ENCODE measurements at places on chromosomes 5 and 9.

- DNase-seq = no peak
Observed at GRCh38 chr9:87063871-87064270, 116.6 kb upstream of the GAS1 start.

- no peak for DNase-seq
Observed at GRCh38 chr9:96554326-96554725, 65.3 kb downstream of the CDC14B start.

DNA sequence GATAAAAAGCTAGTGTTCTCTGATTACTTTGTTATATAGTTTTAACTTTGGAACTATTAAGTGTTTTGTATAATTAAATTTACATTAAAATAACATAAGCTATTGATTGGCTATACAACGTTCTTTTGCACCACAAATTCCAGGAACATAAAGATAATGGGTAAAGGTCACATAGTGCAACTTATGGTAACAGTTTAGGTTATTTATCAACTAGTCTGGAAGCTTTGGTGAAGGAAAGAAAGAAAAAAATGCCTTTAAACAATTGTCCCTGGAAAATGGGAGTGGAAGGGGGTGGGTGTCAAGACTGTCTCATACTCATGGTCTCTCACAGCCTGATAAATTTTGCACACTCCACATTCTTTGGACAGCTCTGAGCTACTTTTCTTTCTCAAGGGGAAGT is 17.1 kb upstream of the SPARC start:
- DNase-seq = no peak

GRCh38 chr9:21958833-21959232 is 35.4 kb downstream of the CDKN2A start:
- DNase-seq = no peak

- no peak for DNase-seq
Observed at GRCh38 chr9:88831713-88832407, 159.4 kb upstream of the S1PR3 start.

DNA sequence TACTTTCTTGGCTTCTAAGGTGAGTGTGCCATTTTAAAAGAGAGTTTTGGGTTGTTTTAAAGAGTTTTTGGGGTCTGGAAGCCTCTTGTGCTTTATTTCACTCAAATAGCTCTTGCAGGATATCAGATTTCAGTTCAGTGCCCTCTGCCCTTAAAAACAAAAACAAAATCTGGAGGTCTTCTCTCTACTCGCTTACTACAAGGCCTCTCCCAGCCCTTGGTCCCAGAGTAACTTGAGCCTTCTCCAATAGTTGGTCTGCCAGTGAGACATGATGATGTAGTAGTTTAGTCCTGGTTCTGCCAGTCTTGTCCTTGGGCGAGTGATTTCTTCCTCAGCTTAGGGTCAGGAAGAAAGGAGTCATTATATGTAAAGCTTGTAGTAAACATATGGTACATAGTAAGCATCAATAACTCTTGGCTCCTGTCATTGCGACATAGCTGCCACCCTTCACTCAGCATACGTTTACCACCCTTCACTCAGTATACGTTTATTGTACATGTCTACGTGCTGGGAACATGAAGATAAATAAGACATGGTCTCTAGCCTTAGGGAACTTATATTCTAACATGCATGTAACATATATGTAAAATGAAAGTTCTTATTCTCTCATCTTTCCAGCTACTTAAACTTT is 147.6 kb downstream of the MAN2A1 start:
- DNase-seq = no peak

- DNase-seq = no peak
Observed at GRCh38 chr5:72290356-72291133, 29.5 kb downstream of the MRPS27 start.

DNA sequence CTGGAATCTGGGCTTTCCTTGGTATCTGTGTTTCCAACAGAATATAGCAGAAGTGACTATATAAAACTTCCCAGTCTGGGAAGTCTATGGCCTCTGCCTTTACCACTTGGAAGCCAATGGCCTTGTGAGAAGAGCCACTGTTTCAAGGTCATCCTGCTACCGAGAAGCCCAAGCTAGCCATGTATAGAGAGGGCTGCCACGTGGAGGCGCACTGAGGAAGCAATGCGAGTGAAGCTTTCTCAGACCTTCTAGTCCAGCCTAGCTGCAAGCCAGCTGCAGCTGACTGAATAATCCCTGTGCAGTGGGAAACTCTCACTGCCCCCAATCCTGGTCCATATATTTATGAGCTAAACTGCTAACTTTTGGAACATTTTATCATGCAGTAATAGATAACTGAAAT is 661.8 kb upstream of the RIOK2 start:
- no peak for DNase-seq

DNA sequence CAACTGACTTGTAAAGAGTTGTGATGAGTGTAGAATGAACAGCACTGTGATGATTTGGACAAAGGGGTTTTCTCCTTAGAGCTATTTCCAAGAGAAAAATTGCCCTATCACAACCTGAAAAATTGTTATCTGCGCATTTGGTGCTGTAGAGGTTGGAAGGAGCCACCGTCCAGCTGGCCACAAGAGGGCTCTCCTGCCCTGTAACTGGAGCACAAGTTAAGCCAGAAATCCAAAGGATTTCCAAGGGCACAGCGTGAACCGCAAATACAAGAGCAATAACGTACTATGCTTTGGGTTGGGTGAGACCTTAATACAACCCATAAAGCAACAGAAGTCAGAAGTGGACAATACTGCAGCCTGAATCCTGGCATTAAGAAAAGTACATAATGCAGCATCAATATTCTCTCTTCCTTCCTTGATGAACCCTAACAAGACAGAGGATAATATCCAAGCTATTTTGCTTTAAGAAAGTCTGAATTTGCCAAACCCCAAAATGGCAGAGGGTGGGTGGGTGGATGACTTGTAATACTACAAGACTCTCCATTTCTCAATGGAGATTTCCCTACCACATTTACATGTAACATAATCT is 56.8 kb upstream of the SMIM32 start:
- no peak for DNase-seq

DNA sequence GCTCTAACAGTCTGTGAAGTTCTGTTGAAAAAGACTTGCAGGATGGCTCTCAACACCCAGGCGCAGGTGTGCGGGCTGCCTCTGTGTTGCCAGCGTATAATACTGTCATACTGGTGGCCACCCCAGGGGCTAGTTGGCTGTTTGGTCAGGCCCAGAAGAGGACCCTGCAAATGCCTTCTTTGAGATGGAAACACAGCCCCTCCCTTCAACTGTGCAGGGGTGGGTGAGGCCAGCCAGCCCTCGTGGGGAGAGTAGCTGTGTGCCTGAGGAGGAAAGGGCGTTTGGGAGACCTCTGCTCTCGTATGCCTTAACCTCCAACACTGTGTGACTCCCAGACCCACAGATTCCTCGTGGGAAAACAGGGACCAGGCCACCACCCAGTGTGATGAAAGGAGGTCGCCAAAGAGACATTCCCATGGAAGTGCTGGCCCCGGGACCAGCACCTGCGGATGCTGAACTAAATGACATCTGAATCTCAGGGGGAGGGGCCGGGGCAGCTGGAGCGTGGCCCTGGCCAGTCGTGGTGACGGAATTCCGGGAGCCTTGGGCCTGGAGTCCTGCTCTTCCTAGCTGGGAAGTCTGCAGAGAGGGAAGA is 11.3 kb upstream of the SCGB3A1 start:
- DNase-seq = no peak

- no peak for DNase-seq
Observed at GRCh38 chr9:125650271-125650737, 56.7 kb downstream of the MAPKAP1 start.

DNA sequence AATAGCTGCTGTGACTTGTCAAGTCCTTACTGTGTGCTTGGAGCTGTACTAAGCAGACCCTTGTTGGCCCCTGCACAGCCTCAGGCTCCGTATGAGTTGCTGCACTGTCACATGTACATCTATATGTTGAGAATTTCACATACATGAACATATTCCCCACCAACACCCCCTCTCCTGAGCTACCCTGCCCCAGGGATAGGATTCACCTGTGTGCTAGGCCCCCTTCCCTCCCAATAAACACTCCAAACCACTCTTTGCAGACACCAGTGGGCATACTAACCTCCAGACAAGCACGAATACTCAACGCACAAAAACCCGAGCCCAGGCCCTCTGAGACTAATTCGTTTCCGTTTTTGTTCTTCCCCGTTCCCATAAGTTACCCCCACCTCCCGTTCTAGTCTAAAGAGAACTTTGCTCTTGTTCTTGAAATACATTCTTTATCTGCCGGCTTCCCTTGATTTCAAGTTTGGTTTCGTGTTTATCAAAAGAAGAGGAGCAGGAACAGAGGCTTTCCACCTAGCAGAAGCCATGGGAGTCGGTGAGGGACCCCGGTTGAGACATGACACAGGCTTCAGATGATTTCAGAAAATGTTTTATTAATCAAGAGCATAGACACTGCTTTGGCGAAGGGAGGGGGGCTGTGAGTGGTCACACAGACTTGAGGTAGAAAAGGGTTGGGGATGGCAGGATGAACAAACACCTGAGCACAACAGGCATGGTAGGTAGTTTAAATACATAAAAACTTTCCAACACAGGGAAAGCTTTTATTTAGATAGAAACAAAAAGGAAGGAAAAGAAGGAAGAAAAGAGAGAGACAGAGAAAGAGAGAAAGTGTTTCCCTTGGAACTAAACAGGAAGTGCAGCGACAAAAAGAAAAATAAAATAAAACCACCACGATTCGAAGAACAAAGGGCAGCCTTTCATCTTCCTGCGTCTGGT is 3.4 kb downstream of the HAND1 start:
- DNase-seq = no peak
